ENCODE measurements at places on chromosomes 6 and 20.

- DNase-seq = no peak
These were observed 151.1 kb downstream of the UBE3D start for GRCh38 chr6:82914511-82914910.

DNA sequence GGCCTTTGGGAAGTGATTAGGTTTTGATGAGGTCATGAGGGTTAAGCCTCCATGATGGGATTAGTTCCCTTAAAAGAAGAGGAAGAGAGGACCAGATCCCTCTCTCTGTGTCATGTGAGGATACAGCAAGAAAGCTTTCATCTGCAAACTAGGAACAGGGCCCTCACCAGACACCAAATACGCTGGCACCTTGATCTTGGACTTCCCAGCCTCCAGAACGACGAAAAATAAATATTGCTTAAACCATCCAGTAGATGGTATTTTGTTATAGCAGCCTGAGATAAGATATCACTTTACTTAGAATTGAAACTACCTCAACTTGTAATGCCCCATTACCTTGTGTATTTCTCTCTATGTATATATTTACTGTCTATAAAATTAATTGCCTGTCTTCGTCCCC is 65.4 kb upstream of the NNAT start:
- DNase-seq = no peak

DNA sequence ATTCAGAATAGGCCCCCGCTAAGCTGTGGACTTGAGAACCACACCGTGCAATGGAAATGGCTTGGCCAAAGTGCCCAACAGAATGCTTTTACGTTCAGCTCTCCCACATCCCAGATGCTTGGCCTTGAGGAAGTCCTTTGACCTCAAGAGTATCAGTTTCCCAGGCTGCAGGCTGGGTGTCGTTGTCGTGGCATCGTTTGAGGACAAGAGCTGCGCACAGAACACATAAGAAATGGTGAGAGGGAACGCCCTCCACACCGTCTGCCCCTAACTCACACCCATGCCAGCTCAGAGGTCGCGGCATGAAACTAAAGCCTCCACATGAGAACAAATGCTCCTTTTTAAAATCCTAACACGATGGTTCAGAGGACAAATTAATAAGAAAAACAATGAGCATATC is 37.0 kb downstream of the NFATC2 start:
- DNase-seq = no peak

DNA sequence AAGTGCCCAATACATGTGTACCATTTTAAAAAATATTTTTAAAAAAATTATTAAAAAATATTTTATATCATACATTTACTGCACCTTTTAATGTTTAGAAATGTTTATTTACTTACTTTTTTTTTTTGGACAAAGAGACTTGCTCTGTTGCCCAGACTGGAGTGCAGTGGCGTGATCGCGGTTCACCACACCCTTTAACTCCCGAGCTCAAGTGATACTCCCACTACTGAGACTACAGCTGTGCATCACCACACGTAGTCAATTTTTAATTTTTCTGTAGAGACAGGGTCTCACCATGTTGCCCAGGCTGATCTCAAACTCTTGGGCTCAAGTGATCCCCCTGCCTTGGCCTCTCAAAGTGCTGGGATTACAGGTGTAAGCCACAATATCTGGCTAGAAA is 9.2 kb upstream of the SIRPG start:
- no peak for DNase-seq

DNA sequence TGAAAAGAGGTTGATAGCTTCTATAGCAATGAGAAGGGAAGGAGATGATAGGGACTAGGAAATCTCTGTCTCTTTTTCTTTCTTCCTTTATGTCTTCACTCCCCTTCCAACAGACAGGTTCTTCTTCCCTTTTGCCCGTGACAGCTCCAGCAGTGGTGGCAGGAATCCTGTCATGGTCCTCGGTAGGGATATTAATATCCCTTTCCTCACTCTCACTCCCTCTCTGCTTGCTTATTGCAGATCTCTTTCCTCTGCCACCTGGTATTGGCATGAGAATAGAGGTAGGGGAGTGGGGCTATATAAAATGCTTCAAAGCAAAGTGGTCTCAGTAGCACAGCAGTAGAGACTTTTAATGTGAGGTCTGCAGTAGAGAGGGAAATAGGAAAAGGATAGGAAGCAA is 19.7 kb downstream of the RAD21L1 start:
- no peak for DNase-seq

GRCh38 chr6:43657221-43657802 is 12.5 kb downstream of the RSPH9 start:
- DNase-seq = no peak
